Lower lobe of right lung (tissue), 2 donors: ENCODE measurements at places on chromosomes 3 and 15. TPM values are rescaled to one million over a fixed set of nuclear protein-coding genes. Genes with fewer than 3 reads are reported as not detected.

GRCh38 chr15:97600190-97600589 is 360.3 kb upstream of the ARRDC4 start:
- DNase-seq, result no peak

The SSUH2 gene
- not detected for total RNA-seq

GRCh38 chr15:91953432-91953831 is 99.9 kb downstream of the SLCO3A1 start:
- no peak for DNase-seq

DNA sequence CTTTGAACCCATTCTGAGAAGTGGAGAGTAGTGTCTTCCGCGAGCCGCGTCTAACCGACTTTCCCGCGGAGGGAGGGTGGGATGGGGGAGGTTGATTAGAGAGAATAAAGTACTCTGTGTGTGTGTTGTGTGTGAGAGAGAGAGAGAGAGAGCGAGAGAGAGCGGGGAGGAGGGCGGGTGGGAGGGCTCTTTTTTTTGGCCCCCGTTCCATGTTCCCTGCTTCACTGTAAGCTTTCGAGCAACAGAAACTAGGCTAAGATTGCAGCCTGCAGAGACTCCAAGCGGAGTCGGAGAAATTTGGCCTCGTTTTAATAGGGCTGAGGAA is 1.6 kb upstream of the MEIS2 start:
- no peak for DNase-seq

The CFAP20DC gene
- 0.71 TPM for total RNA-seq

DNA sequence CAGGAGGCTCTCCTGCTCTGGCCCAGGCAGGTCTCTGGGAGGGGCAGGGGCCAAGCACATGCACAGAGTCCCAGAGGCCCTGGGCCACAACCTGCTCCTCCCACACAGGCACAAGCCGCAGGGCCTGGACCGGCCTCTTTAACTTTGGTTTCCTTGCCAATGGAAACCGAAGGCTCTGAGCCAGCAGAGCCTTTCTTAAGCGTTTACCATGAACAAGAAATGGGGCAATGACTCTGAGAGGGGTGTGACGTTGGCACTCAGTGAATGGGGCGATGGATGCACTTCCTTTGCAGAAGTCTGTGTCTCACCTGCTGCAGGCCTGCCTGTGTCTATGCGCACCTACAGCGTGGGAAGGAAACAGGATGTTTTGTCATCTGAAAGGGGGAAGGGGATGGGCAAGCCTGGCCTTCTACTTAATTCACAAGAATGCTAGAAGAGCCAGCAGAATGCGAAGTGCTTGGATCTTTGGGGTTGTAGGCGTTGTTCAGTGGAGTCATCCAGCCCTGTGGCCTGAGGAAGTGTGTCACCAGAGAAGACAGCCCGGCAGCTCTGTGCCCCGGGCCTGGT is 41.8 kb downstream of the IFT122 start:
- peak; percentile 61 for DNase-seq

- no peak for DNase-seq
These were observed 9.5 kb upstream of the APBA2 start for GRCh38 chr15:28876131-28876844.

The CP gene
- 48.9 TPM for total RNA-seq

The GP5 gene
- total RNA-seq, result 0.38 TPM

The MAP1A gene
- total RNA-seq, result 7.1 TPM

- no peak for DNase-seq
These were observed 48.1 kb upstream of the FRMD4B start for GRCh38 chr3:69433969-69434325.

DNA sequence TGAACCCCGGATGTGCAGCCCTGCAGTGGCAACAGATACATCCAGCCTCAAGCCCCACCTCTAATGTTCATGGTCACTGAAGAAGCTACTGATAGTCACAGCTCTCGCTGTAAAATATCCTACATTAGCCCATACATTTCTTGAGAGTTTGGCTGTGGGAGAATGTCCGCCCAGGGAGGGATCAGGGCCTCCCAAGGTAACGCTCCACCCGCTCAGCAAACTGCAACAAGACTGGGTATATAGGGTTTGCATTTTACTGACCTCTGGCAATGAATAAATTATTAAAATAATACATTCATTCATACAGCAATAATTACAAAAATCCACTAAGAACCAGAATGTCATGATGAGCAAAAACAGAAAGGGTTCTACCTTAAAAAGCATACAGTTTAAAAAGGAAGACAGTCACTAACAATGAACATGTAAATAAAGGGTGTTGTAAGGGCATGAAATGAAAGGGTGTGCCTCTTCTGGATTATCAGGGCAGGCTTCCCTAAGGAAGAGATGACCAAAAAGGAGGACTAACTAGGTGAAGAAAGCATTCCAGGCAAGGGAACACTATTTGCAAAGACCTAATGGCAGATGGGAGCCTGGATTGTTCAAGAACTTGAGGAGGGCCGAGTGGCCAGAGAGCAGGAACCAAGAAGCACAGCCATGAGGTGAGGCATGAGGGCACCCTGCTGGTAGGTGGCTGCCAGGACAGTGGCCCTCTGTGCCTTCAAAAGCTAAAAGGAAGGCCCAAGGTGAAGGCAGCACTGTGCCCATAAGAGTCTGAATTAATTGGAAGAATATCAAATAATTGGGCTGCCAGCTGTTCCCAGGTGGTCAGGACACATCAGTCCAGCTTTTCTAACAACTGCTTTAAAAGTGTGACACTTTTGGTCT is 28.1 kb upstream of the CTDSPL start:
- no peak for DNase-seq

DNA sequence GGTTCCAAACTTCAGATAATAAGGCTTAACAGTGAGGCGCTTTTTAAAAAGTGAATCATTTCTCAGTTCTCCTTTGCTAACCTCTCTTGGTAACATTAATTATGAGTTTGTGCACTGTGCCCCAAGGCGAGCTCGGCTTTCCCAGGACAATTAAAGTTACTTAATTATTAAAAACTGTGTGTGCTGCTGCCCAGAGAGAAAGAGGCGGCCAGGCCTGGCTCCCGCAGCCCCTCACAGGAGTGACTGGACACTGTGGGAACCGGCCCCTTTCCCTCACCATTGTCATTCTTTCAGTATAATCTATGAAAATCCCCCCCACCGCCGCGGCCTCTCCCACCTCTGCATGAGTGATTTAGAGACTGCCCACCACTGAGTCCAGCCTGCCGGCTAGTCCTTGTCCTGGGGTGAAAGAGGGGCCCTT is 43.1 kb upstream of the HES1 start:
- DNase-seq, result no peak

DNA sequence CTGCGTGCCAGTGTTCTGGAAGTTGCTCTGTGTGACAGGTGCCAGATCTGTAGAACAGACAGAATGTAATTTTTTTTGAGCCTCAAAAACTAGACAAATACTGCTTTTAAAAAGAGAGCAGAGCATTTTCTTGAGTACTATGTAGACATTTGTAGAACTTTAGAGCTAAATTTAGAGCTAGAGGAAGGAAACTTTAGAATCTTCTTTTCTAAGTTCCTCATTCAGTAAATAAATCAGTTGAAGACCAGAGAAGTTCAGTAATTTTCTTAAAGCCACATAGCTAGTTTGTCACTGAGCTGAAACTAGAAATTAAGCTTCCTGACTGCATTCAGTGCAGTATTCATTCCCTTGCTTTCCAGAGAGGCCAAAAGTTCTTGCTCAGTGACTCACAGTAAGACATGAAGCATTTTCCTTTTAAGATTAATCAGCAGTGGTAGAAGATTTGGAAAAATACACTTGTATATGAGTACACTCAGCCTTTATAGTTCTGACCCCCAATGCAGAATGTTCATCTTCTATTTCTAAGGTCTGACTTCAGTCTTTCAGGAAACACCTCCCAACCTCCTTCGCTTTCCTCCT is 83.6 kb upstream of the TSEN2 start:
- DNase-seq, result no peak

DNA sequence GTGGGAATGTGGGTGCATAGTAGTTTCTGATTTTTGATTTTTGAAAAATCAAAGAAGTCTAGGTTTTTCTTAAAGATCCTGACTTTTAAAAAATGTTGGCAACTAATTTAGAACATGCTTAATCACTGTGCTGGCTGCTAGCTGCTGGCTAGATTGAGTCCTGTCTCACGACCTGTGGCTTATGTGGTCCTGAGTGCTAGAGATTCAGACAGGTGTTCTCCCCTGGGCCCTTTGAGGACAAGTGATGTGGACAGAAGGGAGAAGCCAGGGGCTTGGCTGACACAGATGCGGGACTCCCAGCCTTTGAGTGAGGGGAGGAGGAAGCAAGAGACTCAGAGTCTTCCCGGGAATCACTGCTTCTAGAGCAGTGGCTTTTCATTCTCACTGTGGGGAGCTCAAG is 47.5 kb downstream of the CORO2B start:
- DNase-seq, result no peak

The TMEM212 gene
- total RNA-seq, result 5.2 TPM

DNA sequence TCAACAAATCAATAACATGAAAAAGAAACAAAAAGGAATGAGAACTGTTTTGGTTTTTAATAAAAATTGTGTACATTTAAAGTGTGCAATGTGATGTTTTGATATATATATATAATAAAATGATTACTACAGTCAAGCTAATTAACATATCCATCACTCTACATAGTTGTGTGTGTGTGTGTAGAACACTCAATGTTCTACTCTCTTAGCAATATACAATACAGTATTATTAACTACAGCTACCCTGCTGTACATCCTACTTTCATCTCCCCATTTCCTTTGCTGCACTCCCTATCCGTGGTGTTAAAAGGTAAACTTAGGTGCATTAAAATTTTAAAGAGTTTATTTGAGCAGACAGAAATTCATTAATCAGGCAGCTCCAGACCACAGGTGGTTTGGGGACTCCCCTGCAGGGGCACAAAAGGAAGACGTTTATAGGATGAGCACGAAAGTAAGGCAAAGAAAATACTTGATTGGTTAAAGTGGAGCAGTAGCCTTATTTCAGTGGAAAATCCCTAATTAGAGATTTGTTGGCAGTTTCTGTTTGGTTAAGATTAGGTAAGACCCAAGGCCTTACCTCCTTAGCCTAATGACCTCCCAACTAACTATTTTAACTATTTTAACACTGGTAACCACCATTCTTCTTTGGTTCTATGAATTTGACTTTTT is 61.8 kb upstream of the SNRK start:
- no peak for DNase-seq

DNA sequence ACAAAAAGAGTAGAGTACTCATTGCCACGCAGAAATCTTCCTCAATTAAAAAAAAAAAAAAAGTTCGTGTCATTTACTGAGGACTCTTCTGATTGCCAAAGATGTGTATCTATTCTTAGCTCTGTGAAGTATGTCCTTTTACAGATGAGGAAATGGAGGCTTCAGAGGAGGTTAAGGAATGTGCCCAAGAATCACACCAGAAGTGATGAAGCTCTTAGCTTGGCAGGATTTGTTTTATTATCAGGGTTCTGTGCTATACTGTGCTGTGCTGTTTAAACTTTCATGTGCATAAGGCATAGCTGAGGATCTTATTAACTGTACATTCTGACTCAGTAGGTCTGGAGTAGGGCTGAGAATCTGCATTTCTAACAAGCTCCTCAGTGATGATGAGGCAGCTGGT is 665.2 kb upstream of the ADAMTS9 start:
- DNase-seq, result no peak

The IQCH gene
- 2.3 TPM for total RNA-seq

DNA sequence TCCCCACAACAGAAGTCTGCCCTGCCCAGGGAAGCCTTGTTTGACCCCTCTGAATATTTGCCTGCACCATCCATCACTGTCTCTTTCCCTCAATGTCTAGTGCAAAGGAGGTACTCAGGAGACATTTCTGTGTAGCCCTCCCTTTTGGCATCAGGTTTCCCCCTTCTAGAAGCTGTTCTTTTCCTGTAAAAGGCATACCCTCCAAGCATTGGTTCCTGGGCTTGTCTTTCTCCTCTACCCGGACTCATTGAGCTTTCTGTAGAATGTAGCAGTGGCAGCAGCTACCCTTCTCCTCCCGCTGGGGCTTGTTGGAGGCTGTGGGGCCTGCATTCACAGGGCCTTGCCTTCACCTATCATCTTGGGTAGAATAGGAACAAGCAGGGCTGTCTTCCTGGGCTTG is 63.5 kb downstream of the CTDSPL start:
- no peak for DNase-seq

DNA sequence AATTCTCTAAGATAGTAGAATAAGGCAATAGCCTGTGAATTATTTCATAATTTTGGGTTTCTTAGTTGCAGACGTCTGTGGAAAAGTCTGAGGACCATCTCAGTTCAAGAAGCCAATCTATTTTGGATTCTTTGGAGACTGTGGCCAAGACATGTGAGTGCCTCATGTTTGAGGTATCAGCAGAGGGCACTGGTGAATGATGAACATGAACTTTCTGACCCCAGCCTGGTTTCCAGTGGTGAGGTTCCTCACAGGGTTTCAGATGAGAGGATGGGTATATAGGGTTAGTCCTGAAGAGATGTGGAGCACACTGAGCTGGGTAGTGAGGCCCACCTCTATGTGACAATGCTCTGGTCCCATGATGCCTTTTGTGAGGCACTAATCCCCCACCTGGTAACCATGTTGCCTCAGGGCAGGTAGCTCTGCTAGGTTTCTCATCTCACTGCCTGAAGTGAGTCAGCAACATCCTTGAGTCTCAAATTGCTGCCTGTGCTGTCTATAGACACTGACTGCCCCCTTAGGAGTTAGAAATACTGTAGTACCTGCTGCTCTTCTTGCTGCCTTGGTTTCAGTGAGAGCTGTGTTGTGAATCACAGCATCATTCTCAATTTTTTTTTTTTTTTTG is 32.3 kb downstream of the C3orf62 start:
- no peak for DNase-seq

The XIRP1 gene
- not detected for total RNA-seq

The BBX gene
- total RNA-seq, result 58.3 TPM

GRCh38 chr3:196012481-196012880 is 69.4 kb downstream of the TFRC start:
- DNase-seq, result no peak

DNA sequence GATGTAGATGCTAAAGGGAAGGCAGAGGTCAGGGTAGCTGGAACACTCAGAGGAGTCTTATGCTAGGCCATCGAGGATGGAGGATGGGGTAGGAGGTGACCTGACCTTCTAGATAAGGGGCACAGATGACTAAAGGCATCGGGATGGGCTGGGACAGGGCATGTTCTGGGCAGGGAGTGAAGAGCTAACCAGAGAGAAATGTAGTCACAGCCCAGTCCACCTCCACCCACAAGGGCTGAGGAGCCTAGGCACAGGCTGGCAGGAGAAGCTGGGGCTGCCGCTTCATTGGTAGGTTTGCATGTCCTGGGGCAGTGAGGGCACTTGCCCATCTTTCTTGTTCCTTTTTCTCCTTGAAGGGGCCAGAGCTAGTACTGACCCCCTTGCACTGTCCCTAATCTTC is 12.6 kb downstream of the CLK3 start:
- no peak for DNase-seq

The LYZL4 gene
- total RNA-seq, result not detected

DNA sequence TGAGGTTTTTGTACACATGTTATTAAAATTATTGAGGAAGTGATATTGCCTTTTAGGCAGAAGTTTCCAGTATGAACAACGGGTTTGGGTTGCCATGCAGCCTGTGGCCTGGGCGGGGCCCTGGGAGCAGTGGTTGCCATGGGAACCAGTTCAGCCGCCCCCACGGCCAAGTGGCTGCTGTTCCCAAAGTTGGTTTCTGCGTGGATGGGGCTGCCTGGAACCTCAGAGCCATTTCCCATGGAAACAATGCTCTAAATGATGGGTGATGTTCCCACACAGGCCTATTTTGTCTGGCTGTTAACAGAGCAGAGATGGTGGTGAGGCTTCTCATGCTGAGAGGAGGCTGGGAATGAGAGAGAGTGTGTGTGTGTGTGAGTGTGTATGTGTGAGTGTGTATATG is 19.5 kb downstream of the MRAS start:
- peak; percentile 86 for DNase-seq
